Stimulated activated CD8-positive, alpha-beta memory T cell treated with anti-CD3 and anti-CD28 coated beads, Interleukin-15, amount 100 ng/mL, for 24 hours (primary cell): ENCODE measurements at places on chromosomes 3 and 15.

DNA sequence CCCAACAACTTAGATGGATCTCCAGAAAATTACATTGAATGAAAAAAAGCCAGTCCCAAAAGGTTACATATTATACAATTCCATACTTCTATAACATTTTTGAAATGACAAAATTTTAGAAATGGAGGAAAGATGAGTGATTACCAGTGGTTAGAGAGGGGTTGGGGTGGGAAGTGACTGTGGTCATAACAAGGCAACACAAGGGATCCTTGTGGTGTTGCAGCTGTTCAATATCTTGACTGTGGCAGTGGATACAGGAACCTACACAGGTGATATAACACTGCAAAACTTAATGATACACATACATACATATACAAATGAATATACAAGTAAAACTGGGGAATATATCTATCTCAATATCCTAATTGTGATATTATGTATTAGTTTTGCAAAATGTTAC, 9.6 kb downstream of the GOLGB1 start:
- no peak for DNase-seq

- no peak for DNase-seq
These were observed 275.6 kb upstream of the PROK2 start for GRCh38 chr3:72060447-72061034.

GRCh38 chr3:50792568-50792967, 117.8 kb downstream of the DOCK3 start:
- no peak for DNase-seq

GRCh38 chr3:123751433-123751832, 132.7 kb downstream of the MYLK start:
- no peak for DNase-seq

GRCh38 chr3:127858521-127858920, 36.2 kb upstream of the MGLL start:
- no peak for DNase-seq

DNA sequence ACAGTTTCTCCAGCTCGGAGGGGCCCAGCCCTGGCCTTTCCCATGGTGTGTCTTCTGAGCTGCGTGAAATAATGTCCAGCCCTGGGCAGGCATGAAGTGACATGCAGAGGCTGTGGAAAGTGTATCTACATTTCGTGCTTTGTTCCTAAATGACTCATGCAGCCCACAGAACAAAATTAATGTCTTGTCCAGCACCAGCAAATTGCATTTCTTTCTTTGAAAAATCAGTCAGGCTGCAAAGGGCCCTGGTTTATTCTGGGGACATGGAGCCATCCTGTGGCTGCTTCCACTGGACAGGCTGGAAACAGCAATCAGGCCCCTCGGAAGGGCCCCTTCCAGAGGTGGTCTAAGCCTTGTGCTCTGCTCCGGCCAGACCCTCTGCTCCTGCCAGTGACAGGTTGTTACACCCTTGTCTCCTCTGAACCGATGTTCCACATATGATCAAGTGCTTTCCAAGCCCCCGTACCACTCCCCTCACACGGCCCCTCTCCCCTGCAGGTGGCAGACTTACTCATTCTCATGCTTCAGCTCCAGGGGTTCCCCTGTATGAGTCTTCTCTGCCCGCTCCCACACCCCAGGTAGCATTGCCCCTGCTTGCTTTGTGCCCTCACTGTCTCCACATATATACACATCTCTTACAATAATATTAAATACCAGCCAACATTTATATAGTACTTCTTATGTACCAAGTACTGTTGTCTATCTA, 33.7 kb downstream of the CRYGS start:
- no peak for DNase-seq

DNA sequence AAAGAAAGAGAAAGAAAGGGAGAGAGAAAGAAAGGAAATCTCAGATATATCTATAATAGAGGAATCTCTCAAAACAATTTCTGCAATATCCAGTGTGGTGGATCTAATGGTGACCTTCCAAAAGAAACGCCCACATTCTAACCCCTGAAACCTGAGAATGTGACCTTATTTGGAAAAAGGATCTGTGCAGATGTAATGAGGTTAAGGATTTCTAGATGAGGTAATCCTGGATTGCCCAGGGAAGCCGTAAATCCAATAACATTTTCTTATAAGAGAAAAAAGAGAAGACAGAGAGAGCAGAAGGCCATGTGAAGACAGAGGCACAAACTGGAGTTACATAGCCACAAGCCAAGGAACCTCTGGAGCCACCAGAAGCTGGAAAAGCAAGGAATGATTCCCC, 307.6 kb downstream of the ZBTB20 start:
- no peak for DNase-seq

GRCh38 chr15:76258460-76258859, 52.8 kb downstream of the ETFA start:
- no peak for DNase-seq

GRCh38 chr3:11551036-11551435, 92.7 kb downstream of the VGLL4 start:
- no peak for DNase-seq

DNA sequence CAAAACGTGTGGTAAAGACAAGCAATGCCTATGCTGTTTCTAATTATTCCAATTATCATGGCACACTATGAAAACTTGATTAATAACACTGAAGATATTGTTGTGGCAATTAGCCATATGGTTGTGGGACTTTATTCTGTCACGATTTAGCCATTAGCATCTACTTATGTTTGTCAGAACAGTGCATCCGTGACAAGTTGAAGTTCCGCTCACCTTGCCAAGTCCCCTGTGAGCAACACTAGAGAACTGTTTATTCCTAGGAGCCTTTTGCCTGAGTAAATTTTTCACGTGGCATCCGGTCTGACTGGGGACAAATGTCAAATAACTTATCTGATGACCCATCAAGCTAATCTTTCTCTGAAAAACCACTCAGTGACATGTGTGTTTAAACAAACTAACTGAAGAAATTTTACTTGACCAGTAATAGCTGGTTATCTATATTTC, 403.3 kb downstream of the TBC1D5 start:
- DNase-seq: no peak

DNA sequence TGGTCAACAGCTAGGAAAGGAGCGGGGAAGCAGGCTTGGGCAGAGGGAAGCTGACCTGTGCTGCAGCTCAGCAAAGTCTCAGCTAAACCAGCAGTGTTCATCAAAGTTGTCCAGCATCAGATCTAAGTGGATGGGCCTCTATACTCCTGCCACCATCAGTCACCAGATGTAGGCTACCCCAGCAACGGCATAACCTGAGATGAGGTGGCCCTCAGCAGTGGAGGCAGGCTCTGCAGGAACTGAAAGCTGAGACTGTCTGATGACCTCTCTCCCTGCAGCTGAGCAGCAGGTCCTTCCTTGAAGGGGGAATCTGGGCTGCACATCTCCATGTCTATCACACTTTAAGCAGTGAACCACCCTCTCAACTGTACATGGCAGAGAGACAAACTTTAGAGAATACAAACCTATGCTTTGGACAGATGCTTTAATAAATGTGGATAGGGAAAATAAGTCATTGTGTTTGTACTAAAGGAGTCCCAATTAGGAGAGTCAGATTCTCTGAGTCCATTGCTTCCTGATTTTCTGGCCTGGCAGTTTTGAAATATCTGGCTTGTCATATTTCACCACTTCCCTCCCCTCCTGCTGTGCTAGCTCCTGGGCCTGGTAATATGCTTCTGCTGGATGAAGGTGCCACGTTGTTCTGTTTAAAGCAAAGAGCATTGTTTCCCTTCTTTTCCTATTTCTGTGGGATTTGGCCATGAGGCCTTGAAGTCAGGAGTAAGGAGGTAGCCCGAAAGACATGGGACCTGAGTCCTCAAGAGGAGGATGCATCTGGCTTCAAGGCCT, 11.1 kb upstream of the PSTPIP1 start:
- DNase-seq: no peak

- no peak for DNase-seq
These were observed 157.9 kb downstream of the C3orf38 start for GRCh38 chr3:88307666-88308065.

DNA sequence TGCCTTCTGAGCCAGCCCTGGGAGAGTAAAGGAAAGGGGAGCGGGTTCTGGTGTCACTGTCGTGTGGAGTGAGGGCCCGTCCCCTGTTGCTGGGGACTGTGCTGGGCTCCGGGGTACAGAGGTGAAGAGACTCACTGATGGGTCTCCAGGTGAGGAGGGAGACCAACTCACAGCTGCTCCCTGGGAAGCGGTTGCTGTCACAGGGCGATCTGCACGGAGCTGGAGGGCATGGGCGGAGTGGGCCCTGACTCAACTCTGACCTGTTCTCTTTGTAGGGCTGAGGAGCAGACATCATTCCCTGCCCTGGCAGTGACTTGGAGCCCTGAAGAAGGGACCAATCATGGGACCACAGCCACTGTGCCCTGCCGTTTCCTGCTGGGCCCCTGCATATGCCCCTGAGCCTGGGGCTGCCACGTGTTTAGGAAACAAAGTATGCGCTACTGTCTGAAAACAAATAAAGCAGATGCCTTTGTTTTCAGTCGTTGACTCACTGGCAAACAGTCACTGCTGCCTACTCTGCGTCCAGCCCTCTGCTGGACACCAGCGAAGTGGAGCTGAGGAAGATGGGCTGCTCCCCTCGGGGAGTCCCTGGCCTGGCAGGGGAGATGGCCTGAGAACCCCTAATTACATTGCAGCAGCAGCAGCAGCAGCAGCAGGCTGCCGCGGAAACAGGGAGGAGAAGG, 22.9 kb upstream of the PLXNA1 start:
- DNase-seq: no peak

- DNase-seq: no peak
These were observed 71.8 kb downstream of the GBE1 start for GRCh38 chr3:81689617-81690016.

- DNase-seq: no peak
These were observed 143.4 kb upstream of the HES1 start for GRCh38 chr3:193992425-193993037.

- DNase-seq: no peak
These were observed 11.7 kb downstream of the CHST13 start for GRCh38 chr3:126535636-126536035.

DNA sequence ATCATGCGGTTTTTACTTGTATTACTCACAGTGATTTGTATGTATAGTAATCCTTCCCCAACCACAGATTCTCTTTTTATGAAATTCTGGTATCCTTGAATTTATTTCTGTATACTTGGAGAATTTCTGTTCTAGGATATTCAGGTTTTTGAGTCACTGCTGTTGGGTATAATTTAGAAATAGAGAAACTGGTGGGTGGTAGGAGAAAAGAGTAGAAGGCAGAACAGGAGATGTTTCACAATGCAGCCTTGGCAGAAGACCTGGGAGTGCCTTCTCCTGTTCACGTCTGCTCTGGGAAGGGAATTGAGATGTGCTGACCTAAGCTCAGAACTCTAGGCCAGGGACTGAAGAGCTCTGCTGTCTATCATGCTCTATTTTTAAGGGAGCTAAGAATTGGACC, 193.6 kb downstream of the EPHB1 start:
- no peak for DNase-seq

DNA sequence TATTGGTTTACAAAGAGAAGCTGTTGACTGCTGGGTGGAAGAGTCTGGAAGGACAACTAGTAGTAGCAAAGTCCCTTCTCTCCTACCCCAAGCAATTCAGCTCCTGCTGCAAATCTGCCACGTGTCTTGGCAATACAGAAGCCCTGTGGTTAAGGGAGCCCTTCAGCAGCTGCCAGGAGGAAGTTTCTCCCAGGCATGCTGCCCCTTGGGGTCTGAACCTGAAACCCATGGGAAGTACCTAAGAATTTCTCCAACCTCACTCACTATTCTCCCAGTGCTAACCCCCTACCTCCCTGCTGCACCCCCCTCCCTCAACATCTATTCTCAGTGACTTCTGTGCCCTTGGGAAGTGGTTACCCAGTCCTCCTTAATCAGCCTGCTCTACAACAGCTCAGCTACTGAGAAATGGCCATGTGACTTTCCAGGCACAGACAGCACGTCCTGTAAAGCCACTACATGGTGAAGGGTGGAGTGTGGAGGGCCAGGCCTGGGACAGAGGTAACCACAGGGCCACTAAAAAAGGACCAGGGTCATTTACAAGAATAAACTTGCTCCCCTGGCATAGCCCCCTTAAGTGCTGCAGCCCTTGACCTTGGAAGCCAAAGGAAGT, 316.6 kb downstream of the NTRK3 start:
- no peak for DNase-seq

DNA sequence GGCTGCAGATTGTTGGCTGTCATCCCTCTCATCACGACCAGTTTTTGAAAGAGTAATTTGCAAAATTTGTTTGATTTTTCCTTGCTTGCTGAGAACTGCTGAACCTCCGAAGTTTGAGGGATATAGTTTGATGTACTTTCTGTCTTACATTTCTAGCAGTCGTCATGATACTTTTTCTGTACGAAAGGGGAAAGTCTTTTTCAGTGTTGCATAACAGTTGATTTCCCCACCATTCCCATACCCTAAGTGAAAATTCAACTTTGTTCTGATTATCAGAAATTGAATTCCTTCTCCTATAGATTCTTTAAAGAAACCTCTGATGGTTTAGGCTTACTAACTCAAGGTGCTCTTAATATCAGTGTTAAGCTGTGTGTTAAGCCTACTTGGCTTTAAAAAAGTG, 1.6 kb downstream of the PDE8A start:
- no peak for DNase-seq

GRCh38 chr15:63048776-63049665, 6.5 kb downstream of the TPM1 start:
- DNase-seq: peak; percentile 12

GRCh38 chr3:36903119-36903882, 41.6 kb downstream of the TRANK1 start:
- DNase-seq: no peak

- DNase-seq: no peak
These were observed 1.0 kb downstream of the HYAL1 start for GRCh38 chr3:50302095-50303012.

GRCh38 chr15:100168787-100169186, 173.0 kb downstream of the ADAMTS17 start:
- DNase-seq: no peak

DNA sequence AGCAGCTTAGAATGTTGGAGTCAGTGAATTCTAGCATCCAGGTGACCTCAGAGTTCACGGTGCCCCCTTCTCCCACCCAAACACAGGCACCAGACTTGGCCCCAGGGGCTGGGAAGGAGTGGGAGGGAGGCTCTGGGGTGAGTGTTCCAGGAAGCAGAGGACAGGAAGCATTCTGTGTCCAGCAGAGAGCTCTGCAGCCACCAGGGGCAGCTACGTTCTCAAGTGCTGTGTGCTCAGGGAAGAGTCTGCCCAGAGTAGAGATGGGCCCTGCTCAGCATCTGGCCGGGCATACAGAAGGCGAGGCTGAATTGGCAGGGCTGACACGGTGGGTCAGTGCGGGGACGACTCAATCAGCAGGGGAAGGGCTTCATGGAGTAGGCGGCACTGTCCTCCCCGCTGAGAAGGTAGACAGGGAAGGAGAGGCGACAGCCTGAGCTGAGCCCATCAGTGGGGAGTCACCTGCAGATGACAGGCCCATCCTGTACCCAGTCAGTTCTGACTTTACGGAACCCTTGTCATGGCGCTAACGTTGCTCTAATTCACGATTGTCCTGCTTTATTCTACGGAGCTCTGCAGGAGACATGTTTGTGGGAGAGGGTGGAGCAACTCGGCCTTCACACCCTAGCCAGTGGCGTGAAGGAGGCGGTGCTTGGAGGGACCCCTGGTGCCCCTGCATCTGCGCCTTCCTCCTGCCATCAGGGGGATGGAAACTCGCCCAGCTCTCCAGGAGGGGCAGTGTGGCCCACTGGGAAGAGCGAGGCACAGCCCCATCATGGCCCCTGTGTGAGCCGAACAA, 82.2 kb downstream of the C3orf70 start:
- no peak for DNase-seq
